ENCODE measurements at places on chromosomes 13 and 19.

GRCh38 chr19:38055655-38056521 lies 148.9 kb downstream of the SIPA1L3 start:
- no peak for DNase-seq

DNA sequence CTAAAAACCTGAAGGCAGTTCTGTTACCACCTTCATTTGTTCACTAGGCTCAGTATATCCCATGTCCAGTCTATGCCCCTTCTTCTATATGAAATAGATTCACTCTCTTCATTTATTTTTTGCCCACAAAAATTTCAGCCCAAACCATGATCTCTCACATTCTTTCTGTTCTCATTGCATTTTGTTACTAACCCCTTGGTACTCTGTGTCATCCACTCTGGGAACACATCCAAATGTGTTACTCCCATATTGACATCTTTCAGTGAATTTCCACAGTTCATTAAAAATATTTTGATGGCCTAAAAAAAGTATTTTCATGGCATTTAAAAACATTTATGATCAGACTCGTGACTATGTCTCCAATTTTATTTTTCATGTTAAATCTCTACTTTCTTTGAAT lies 378.9 kb downstream of the SLITRK1 start:
- DNase-seq = no peak

DNA sequence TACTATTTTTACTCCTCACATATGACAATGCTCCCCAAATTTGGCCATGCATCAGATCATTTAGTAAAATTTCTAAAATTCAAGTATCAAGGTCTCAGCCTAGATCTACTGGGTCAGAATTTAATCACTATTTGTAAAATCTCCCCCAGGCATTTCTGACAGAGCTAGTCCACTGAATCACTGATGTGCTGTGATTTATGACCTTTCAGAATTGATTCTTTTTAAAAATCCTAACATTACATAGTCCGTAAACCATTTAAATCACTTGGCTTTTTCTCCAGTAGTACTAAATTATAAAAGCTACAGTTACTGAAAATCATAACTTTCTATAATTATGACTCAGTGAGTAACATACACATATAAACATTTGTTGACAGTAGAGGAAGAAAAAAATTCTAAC lies 92.8 kb upstream of the RAP2A start:
- DNase-seq = no peak

DNA sequence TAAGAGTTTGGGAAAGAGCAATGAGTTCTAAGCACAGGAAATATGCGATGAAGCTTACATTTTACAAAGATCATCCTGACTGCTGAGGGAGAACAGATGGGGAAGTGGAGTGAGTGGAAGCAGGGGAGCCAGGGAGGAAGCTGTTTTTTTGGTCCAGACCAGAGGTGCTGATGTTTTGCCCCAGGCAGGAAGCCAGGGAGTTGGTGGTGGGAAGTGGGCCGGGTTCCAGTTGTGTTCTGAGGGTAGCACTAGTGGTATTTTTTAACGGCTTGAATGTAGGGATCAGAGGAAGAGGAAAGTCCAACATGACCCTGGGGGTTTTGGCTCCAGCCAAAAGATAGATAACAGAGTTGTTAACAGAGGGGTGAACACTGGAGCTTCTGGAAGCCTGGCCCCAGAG lies 20.7 kb upstream of the OLFM4 start:
- DNase-seq = no peak

GRCh38 chr19:38155453-38155852 lies 68.6 kb downstream of the DPF1 start:
- no peak for DNase-seq

DNA sequence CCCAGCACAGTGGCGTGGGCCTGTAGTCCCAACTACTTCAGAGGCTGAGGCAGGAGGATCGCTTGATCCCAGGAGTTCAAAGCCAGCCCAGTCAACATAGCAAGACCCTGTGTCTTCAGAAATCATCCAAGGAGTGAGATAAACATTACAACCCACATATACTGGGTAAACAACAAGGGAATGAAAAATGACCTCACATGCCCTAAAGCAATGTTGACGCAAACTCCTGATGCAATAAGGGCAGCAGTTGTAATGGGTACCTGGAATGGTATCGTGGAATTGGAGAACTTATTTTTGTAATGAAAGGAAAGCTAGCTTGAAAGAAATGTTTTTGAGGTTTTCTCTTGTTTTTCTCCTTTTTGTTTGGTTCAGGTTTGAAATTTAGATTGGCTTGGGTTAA lies 24.5 kb upstream of the LGALS16 start:
- DNase-seq = no peak

DNA sequence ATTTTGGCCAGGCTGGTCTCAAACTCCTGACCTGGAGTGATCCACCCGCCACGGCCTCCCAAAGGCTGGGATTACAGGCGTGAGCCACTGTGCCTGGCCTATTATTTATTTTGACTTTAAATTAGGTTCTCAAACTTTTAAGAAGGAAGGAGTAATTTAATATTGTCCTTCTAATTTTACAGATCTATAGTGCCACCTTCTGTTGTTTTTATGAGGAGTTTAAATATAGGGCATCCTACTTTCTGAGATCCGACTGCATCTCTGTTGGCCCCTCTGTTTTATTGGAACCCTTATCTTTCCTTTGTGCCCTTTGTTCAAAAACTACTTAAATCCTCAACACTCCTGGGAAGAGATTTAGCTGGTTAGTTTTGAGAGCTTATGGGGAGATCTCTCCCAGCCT lies 25.4 kb upstream of the ZMYM5 start:
- DNase-seq = no peak

- DNase-seq = no peak
Observed at GRCh38 chr19:47901370-47901769, 15.3 kb upstream of the SULT2A1 start.

DNA sequence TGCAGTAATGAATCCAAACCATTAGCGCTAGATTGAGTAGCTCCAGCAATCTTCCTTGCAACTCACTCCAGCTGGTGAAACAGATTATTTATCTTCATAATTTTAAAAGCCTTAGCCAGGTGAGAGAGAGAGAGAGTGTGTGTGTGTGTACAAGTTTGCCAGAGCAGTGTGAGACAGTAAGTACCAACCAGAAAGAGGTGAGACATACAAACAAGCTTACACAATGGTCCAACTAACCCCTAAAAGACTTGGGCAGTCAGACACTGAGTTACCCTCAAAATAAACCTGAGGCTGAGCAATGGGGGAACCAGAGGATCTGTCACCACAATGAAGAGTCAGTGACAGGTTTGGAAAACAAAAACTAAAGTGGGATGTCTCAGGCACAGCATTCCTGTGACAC lies 8.1 kb upstream of the THSD1 start:
- no peak for DNase-seq

DNA sequence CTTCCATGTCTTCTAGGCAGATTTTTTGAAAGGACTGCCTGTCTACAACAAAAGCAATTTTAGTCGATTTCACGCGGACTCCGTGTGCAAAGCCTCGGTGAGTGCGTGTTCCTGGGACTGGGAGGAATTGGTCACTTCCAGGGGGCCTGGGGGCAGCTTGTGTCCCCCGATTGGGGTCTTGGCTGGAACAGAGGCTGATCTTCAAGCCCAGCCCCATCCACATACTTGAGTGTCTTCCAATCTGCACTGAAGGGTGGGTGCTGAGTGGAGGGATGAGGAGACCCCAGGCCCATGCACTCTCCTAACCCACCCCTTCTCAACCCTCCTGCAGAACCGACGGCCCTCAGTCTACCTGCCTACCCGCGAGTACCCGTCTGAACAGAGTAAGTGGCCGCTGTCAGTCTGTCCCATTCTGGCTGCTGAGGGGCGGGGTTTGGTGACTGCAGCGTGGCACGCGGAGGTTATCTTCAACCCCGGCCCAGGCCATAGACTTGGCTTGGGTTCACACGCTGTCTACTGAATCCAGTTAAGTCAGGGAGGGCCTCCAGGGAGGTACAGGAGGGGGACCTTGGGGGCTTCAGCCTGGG lies 4.7 kb downstream of the DDA1 start:
- DNase-seq = no peak

- no peak for DNase-seq
Observed at GRCh38 chr13:114269281-114269770, 12.1 kb upstream of the UPF3A start.

DNA sequence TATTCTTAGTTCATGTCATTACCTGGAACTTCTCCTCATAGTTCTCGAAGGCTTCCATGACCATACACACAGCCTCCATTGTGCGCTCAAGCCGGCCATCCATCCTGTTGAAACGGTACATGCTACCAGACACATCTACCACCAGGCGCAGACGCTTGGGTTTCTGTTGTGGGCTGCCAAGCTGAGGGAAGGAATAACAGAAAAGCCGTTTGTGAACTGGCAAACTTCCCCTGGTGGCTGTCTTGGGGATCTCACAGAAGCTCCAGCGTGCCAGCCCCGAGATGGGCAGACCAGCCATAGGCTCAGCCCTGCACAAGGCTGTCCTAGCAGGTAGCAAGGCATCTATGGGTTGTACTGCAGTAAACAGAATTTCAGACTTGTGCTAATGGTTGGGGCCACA lies 130.1 kb downstream of the RGCC start:
- peak; percentile 20 for DNase-seq

DNA sequence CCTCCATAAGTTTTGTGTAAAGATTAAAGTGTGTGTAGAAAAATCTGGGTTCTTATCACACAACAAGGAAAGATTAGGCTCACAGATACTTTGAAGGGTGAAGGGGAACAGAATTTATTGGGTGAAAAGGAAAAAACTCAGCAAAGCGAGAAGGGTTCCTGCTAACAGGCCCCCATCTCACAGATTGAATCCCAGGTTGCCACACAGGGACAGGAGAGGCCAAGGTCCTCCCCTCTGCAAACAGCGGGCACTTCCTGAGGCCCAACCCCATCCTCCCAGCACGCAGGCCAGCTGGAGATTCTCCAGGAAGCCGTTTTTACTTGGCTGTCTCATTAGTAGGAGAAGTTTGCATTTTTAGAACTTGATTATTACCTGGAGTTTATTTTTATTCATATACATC lies 15.2 kb upstream of the ERCC5 start:
- no peak for DNase-seq

DNA sequence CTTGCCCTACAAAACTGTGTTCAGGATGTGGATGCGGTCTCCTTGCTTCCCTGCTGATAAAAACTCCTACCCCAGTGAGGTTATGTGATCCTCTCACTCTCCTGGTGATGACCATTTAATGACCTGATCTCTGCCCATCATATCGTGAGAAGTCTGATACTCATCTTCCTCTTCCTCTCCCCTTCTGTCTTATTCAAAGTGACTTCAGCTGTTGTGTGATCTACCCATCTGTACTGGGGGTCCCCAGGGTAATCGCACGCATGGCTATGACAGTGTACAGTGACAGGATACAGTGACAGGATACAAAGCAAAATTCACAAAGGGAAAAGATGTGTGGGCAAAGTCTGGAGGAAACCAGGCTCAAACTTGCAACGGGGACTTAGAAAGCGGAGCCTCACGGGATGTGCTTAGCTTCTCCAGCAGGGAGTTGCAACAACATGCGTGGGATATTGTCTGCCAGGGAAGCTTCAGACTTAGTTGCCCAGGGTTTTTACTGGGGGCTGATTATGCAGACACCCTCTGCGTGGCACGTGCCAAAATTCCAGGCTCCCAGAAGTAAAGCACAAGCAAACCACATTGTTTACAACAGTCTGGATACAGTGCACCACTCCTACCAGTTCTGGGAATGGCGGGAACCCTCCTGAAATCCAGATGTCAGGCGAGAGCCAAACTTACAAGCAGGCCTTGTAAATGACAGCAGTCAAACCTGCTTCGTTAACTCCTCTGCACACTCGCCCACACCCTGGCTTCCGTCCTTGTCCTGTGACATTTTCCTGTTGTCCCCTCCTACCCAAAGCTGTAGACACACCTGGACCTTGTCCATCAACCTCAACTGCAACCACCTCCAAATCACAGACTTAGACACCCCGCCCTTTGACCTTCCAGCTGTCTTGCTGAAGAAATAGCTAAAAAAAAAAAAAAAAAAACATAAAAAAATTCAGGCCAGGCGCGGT lies 18.0 kb upstream of the GARRE1 start:
- no peak for DNase-seq

DNA sequence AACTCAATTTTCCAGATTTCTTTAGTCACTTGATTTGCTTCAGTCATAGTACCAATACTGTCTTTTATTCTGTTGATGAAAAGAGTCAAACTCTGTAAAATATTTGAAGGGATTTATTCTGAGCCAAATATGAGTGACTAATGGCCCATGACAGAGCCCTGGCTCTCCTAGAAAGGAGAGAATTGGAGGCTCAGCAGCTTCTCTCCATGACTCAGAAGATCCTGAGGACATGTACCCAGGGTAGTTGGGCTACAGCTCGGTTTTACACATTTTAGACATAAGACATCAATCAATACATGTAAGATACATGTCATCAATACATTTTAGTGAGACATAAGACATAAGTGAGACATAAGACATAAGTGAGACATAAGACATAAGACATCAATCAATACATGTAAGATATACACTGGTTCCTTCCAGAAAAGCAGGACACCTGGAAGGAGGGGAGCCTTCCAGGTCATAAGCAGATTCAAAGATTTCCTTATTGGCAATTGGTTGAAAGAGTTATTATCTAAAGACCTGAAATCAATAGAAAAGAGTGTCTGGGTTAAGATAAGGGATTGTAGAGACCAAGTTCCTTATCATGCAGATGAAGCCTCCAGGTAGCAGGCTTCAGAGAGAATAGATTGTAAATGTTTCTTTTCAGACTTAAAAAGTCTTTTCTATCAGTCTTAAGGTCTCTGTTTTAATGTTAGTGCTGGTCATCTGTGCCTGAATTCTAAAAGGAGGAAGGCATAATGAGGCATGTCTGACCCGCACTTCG lies 179.8 kb upstream of the RFC3 start:
- DNase-seq = no peak

- DNase-seq = no peak
Observed at GRCh38 chr19:51439021-51439465, 19.2 kb downstream of the SIGLEC8 start.

DNA sequence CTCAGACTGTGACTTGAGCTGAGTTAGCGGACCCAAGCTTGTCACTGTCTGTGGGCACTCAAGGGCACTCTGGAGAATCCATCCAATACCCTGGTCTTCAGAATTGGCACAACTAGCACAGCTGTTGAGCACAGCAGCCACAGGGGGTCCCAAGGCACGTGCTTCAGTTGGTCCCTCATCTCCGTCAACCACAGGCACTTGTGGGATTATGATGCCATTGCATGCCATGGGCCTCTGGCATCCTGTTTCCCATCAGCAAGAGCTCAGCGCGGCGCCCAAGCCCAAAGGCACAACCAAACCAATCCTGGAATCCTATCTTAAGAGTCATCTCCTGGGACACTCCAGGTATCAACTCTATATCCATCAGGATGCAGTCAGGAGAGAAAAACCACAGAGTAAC lies 3.7 kb upstream of the B3GNT8 start:
- no peak for DNase-seq

DNA sequence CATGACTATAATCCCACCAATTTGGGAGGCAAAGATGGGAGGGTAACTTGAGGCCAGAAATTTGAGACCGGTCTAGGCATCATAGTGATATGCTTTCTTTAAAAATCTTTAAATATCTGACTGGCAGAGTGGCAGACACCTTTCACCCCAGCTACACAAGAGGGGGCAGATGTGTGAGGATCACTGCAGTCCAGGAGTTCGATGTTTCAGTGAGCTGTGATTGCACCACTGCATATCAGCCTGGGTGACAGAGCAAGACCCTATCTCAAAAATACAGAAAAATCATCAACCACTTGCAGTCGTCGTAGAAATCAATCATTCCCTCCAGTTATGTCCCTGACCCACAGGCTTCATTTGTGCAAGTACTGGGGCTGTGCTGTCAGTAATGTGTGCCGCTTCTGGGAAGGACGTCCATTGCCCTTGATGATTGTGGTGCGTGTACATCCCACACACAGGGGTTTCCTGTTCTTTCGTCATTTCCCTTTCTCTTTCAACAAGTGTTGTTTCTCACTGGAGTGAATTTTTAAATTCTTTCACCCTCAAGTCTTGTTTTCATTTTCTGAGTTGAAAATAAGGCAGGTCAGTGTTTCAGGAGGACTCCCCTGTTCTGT lies 1.4 kb downstream of the LGALS14 start:
- no peak for DNase-seq
